ENCODE measurements at places on chromosomes 1 and 21. TPM values are rescaled to one million over a fixed set of nuclear protein-coding genes. Genes with fewer than 3 reads are reported as not detected.

Gene MAP3K6
- 23.7 TPM for total RNA-seq

Gene ELAPOR1
- total RNA-seq = 1.2 TPM

DNA sequence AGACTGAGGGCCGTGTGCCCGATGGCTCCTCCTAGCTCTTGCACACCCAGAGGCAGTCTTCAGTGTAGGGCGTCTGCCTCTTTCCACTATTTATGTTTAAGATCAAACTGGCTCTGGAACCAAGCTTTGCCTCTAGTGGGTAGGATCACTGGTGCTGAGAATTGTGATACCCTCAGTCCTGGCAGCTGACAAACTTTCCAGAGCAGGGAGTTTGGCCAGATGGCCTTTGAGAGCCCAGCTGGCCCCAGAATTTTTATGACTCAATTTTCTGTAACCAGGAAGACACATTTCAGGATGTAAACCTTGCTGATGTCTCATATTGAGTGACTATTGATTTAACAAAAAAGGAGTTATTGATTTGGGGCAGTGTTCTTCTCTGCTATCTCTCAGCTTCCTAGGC is 6.7 kb downstream of the COQ8A start:
- no peak overlapping the region for H3K27ac ChIP-seq
- peaks cover 5% of the 10 kb centered on the region for H3K36me3 ChIP-seq
- no peak overlapping the region for H3K4me3 ChIP-seq

GRCh38 chr1:63772876-63773275 is 941 bp upstream of the ROR1 start:
- DNase-seq = no peak
- peak overlapping the region; percentile 91 for H3K4me3 ChIP-seq

- no peak overlapping the region for H3K27ac ChIP-seq
- no peaks in the 10 kb centered on the region for H3K27me3 ChIP-seq
- no peak overlapping the region for H3K4me3 ChIP-seq
- no peaks in the 10 kb centered on the region for H3K4me1 ChIP-seq
- peaks cover 33% of the 10 kb centered on the region for H3K36me3 ChIP-seq
- DNase-seq = no peak
These were observed 35.9 kb downstream of the VPS26C start for GRCh38 chr21:37231249-37231645.

DNA sequence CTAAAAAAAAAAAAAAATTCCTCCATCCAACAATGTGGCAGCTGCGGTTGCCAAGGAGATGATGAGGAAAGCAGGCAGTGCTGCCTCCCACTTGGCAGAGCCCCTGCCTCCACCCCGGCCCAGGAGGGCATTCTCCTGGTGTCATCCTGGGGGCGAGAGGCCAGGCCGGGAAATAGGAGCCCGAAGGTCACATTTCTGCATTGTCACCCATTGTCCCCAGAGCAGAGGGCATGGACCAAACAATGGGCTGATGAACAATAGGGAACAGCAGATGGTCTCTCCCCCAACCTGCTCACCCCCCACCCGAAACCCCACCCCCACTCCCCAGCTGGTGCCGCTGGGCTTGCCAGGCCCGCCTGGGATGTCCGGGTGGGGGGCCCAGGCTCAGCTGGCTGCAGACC is 37.3 kb downstream of the CAMK2N1 start:
- no peaks in the 10 kb centered on the region for H3K36me3 ChIP-seq
- H3K4me1 ChIP-seq = peaks cover 18% of the 10 kb centered on the region
- H3K27ac ChIP-seq = no peak overlapping the region
- peaks cover 16% of the 10 kb centered on the region for H3K27me3 ChIP-seq
